Cerebellum (tissue), 4 donors: ENCODE measurements at places on chromosomes 1 and 21. TPM values are rescaled to one million over a fixed set of nuclear protein-coding genes. Genes with fewer than 3 reads are reported as not detected.

DNA sequence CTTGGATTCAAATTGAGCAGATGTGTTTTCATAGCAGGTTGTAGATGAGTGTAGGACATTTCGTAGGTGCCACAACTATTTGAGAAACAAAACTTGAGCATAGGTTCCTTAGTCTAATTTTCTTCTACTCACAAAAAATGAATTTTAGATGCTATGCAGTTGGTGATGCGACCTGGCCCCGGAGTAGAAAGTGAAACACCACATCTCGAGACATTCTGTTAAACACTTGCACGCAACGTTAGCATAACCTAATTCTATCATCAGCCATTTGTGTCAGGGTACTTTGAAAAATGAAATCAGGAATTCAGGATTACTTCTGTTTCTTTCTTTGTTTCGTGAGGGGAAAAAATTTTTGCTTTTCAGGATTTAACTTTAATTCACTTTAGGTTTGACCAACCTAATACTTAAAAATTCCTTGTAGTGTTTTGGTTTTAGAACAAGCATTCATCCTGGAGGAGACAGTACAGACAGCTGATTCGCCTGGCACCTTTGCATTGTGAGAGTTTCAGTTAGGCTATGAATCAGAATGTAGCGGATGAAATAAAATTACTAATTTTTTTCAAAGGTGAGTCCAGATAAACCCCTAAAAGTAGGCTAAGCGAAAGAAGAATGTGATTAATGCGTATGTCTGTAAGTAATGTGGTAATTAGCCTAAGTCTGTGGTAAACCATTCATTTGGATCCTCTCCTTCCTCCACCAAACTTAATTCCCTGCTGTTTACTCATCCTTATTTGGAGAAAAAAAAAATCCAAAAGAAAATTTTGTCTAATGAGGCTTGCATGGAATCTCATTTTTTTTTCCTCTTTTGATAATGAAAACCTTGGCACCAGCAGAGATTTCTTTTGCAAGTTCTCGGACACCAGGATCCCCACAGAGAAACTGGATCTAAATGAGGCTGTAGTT lies 44.9 kb downstream of the MAP3K21 start:
- no peak for DNase-seq

DNA sequence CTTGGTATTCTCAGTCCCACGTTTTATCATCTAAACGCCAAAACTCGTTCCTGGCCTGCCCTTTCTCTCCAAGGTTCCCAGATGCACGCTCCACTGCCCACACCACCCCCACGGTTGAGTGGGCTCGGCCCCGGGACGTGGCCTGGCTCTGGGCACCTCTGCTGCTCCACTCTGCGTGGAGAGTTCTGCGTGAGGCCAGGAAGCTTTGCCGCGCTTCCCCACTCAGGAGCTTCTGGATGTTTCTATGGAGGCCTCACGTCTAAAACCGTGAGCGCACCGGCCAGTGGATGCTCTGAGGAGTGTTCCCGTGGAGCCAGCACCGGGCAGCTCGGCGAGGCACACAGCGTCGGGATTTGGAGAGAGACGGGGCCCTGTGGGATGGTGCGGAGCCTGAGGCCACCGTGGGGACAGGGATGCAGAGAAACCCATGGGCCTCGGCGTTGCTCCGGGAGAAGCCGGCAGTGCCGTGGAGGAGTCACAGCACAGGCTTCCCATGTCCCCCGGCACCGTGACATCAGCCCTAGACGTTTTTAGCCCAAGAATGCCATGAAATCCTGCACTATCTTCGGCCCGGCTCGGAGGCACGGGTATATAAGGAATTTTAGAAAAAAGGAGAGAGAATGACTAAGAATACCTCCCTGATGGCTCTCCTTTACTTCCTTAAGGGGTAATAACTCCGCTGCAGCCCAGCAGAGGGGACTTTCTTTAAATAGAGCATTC lies 125.9 kb downstream of the PRDM16 start:
- DNase-seq, result no peak

GRCh38 chr1:100461222-100461621 lies 76.7 kb upstream of the GPR88 start:
- no peak for DNase-seq

- no peak for DNase-seq
Observed at GRCh38 chr1:203555076-203555475, 61.1 kb downstream of the OPTC start.

DNA sequence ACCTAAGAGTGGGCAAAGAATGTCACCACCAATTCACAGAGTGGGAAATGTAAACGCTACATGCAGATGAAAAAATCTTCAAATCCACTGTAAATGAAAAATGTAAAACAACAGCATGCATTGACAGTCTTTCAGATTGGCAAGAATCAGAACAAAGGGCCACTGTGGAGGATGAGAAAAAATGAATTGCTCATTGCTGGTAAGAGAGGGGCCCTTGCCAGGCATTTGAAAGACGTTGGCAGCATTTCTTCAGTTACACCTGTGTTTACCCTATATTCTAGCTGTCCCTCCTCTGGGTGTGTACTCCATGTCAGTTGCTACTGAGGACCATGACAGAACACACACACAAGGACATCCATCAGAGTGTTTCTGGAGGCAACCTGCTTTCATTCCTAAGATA lies 25.8 kb upstream of the AADACL3 start:
- DNase-seq, result no peak

- no peak for DNase-seq
Observed at GRCh38 chr1:50796272-50796671, 163.8 kb downstream of the FAF1 start.

GRCh38 chr1:174743654-174744561 lies 255.8 kb upstream of the CACYBP start:
- peak; percentile 61 for DNase-seq

DNA sequence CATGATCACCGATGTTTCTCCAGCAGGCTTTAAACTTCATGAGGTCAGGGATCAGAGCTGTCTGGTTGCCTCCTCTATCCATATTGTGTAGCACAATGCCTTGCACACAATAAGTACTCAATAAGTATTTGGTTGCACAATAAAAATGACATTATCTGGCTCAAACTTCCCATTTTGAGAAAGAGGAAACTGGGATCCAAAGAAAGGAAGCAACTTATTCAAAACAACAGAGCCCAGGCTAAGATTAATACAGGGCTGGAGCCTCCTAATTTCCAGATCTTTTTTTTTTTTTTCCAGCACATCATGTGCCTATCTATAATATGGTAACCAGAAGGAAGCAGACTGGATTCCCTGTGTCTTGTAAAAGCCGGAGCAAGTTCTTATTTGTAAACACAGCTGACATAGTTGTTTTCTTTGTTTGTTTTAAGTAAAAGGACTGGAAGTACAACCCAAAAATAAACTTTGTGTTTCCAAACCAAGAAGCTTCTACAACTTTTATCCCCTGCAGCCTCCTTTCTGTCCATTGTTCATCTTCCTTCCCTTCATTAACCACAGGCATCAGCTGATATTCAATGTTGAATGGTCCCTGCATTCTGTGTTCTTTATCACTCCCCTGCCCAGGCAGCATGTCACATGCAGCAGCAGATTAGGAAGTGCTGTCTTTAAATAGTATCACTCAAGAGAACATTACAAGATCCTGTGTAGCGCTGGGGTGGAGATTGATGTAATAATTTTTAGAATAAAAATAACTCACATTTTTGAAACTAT lies 71.2 kb upstream of the HOOK1 start:
- DNase-seq, result no peak

DNA sequence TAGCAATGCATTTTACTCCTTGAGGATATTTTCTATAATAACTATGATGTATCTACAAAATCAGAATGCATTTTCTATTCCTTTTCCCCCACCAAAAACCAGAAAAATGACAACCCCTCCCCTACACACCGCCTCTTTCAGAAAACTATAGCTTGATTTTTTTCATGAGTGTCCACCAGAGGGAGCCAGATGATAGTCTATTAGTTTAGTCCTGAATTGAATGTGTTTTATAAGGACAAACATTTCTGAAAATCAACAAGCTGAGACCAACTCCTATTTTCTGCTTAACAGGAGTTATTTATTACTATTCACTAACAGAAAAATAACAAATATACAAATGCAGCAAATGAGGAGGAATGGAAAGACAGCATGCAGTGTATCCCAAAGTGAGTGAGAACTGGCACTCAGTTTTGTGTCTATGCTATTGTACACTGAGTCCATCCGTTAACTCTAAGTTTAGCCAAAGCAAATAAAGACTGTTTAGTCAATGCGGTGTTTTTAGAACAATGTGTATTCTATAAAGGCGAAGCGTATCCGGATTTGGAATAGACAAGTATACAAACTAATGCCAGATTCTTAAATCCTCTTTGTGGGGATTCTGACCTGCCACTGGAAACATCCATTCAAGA lies 182.6 kb downstream of the VAV3 start:
- peak; percentile 37 for DNase-seq

DNA sequence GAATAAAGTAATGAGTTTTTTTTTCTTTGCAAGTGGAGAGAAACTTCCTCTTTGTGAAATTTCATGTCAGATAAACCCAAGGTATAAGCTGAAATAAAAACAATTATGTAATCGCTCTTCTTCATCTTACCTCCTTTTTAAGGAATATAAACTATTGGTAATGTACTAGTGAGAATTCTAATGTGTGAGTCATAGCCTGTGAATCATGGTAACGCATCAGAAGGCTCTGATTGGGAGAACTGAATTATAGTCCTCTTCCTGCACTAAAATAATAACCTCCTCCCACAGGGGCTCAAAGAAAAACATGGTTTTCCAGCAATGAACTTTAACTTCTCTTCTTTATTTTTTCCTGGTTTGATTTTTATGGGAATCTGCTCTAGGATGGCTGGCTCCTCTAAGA lies 57.1 kb upstream of the COX20 start:
- DNase-seq, result no peak

DNA sequence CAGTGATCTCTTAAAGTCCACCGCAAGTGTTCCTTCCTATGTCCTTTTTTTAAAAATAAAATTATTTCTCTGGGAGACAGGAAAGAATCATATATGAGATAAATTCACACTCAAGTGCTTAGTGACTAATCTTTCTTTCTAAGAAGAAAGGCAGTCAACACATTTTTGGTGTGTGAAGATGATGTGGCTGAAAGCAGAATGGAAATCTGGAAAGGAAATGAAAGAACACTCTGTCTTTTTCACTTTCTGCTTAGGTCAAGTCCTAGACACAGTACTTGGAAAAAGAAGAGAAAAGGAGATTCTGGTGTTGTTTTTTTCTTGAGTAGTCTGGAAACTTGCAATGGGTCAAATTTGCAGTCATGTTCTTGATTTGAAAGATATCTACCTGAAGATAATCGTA lies 45.5 kb upstream of the PRRX1 start:
- DNase-seq, result no peak

BRWD1 gene
- 187 TPM for total RNA-seq

DNA sequence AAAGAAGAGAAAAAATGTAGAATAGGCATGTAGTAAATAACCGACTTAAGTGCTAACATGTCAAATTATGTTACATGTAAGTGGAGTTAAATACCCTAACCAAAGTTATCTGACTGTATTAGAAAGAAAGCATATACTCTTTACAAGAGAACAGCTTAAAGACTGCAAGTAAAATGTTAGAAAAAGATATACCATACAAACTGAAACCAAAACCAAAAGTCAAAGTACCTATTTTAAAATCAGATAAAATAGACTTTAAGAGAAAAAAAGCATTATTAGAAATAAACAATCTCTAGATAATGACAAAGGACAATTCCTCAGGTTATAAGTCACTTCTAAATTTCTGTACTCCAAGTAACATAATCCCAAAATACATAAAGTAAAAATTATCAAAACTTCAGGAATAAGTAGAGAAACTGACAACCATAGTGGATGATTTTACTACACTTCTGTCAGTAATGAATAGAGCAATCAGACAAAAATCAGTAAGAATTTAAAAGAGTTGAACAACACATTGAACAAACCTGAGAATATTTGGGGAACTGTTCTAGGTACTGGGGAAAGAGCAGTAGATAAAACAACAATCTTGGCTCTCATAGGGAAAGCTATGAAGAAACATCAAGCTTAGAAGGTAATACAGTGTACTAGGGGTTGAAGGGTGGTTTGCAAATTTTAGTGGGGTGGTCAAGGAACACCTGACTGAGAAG lies 127.3 kb downstream of the TBX19 start:
- DNase-seq, result no peak
